ENCODE measurements at places on chromosomes 16 and 17.
A peak's percentile ranks its signal among the peaks of the same experiment; 100 is the strongest.

DNA sequence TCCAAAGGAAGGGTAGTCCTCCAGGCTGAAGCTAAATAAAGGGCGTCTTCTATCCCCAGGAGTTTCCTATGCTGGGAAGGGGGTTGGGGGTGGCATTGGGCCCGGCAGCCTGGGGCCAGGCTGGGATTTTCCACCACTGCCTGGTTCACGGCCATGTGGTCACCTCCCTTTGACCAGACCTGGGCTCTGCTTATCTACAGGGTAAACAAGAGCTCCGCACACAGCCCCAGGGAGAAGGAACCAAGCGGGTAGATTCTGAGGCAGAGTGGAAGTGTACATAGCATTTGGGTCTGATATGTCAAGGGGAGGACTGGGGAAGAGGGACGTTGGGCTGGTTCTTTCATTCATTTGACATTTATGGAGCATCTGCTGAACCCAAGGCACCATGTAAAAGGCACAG is 27.2 kb upstream of the TMEM220 start:
- DNase-seq = no peak

GRCh38 chr16:70254965-70255286 is 3.2 kb upstream of the EXOSC6 start:
- no peak for DNase-seq

DNA sequence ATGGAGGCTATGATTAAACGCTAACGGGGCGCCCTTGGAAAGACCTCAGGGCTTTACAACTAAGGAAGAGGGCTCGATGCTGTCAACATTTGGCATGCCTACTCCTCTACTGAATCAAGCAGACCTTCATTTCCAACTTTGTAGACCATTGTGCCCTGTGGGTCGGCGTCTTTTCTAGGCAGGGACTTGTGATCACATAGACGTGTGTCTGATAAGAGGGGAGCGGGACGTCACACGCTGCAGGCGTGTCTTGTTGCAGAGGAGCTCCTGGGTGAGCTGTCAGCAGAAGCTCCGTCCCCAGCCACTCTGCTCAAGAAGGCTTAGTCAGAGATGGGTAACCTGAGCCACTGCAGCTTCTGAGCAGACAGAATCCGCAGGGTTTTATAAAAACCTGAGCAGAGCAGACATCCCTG is 2.8 kb downstream of the MAPK8IP3 start:
- peak; percentile 69 for DNase-seq

GRCh38 chr17:72092710-72093322 is 28.0 kb upstream of the SOX9 start:
- DNase-seq = no peak

GRCh38 chr17:45579529-45580495 is 89.3 kb upstream of the PLEKHM1 start:
- DNase-seq = no peak

DNA sequence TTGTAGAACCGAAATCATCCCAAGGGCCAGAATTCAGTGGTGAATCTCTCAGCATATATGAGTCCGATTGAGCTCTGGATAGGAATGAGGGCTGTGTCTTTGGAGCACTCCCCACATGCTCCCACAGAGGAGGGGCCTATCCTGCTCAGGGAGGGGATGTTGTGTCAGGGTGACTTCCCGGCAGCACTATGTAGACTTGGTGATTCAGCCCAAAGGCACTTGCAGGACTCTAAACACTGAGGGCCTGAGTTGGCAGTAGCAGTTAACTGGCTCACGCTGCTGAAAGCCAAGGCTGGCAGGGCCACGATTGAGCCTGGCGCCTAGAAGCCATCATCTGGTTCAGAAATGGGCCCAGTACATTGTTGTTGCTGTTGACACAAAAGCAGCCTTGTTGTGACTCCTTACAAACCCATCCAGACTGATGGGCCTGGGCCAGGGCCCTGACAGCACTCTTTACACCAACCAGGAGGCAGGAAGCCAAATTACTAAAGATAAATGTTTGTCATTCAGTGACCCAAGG is 31.9 kb downstream of the NMT1 start:
- DNase-seq = peak; percentile 90

DNA sequence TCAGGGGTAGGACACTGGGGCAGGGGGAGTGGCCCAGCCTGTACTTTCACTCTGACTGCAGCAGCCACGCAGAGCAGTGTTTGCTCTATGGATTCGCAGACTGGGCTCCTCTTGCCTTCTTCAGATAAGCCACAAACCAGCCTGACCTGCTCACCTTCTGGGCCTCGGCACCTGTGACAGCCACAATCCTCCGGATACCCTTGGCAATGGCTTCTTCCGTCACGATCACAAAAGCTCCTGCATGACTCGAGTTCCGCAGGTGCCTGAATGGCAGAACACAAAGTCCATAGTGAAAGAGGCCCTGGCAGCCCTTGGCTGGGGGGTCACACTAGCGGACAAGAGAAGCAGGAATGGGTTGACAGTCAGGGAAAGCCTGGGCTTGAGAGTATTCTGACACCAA is 3.8 kb upstream of the EXOSC6 start:
- no peak for DNase-seq

GRCh38 chr17:5413682-5414081 is 5.8 kb downstream of the NUP88 start:
- DNase-seq = no peak

GRCh38 chr17:80904036-80904753 is 87.4 kb upstream of the CHMP6 start:
- peak; percentile 8 for DNase-seq
